ENCODE measurements at places on chromosomes 2 and 18. TPM values are rescaled to one million over a fixed set of nuclear protein-coding genes. Genes with fewer than 3 reads are reported as not detected.

Gene FBLN7
- total RNA-seq = under 0.01 TPM

Gene GALNT13
- 1.0 TPM for total RNA-seq

Gene PLEKHM3
- total RNA-seq = 14.5 TPM

Gene DSG1
- total RNA-seq = 4.4 TPM

Gene RAD51AP2
- 0.34 TPM for total RNA-seq

Gene HAAO
- 0.50 TPM for total RNA-seq
